ENCODE measurements at places on chromosomes 16 and 17.

DNA sequence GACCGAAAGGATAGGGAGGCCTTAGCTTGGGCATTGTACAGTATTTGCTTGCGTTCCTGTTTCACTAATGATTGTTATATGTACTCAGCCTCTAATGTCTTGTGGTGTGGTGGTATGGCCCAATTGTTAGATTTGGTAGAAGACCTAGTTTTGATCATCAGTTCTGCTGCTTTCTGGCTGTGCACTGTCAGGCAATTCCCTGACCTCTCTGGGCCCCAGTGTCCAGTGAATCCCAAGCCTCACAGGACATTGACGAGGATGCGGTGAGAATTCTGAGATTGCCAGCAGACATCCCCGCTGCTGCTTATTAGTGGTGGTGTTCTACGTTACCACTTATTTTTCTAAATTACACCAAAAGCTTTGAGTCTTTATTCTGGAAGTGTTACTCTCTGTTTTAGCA lies 195.2 kb downstream of the SNX29 start:
- no peak for DNase-seq

- no peak for DNase-seq
Observed at GRCh38 chr16:83532634-83533033, 275.1 kb upstream of the HSBP1 start.

DNA sequence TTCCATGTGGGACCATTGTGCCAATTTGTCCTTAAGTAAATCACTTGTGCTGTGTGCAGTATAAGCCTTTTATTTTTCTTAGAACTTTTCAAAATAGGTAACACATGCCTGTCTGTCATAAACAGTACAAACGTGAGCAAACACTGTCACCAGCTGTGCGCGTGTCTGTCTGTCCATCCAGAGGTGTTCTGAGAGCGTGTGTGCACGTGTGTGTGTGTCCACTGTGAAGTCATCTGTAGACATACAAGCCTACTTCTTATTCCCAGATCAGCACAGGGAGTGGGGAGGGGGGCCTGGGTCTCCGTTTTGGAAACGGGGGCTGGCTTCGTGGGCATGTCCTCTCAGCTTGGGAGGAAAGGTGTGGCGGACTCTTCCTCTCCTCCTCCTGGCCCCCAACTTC lies 9.4 kb downstream of the TMEM235 start:
- no peak for DNase-seq

GRCh38 chr17:7611635-7612293 lies 2.9 kb downstream of the FXR2 start:
- no peak for DNase-seq

DNA sequence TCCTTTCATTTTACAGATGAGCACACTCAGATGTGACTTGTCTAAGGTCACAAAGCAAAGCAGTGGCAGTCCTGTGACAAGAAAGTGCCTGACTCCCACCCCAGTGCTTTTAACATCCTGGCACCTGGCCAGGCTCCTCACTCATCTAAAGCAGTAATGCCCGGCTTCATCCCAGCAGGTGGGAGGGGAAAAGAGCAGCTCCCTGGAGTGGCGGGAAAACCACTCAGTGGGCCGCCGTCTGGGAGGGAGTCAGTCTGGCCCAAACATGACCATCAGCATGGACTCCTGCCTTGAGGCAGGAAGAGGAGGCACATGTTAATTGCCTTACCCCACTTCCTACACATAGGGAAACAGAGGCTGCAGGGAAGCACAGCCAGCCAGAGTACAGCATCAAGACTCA lies 2.6 kb downstream of the PCGF2 start:
- DNase-seq = no peak

DNA sequence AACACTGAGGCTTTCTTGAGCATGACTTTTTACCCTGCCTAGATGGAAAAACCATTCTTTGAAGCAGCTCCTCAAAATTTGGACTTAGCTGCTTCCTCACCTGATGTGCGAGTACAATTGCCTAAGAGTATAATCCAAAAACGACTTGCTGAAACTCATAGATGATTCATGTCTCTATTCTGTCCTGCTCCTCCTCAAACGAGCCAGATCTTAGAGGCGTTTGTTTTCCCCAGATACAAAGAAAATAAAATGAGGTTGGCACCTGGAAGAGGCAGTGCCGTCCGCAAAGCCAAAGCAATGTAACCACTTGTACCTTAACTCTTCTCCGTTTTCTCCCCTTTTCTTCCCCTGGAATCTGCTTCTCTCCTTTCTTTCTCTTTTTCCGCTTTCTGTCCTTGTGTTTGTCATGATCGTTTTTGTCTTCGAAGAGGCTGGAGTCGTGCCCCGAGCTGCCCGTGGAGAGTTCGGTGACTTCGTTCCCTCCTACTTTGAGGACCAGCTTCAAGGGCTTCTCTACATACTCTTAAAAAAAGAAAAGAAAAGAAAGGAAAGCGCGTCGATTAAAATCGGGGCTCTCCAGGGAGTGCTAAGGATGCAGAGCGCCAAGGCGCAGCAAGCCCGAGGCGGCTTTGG lies 895 bp downstream of the BRD7 start:
- no peak for DNase-seq

DNA sequence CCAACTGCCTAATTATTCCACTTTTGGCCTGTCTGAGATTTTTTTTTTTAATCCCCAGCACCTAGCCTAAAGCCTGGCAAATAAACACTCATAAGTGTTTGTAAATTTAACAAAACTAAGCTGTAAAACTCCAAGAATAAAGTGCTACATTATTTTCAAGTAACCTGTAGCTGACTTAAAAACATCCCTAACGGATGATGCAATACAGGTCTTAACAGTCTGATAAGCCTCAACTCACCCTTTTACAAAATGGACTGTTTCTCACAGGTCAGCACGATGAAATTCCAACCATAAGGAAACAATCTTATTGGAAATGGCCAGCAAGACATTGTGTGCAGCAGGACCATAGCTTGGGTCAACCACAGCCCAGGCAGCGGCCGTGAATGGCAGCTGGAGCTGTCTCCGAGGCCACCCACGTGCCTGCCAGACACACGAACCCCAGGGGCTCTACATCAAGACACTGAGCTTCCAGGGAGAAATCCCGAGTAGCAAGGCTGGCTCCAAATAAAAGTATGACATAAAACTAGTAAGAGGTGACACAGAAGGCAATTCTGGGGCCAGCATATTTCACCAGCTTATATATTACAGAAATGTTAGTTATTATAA lies 58.9 kb downstream of the NDEL1 start:
- DNase-seq = no peak
